ENCODE measurements at places on chromosomes 11 and 22.

DNA sequence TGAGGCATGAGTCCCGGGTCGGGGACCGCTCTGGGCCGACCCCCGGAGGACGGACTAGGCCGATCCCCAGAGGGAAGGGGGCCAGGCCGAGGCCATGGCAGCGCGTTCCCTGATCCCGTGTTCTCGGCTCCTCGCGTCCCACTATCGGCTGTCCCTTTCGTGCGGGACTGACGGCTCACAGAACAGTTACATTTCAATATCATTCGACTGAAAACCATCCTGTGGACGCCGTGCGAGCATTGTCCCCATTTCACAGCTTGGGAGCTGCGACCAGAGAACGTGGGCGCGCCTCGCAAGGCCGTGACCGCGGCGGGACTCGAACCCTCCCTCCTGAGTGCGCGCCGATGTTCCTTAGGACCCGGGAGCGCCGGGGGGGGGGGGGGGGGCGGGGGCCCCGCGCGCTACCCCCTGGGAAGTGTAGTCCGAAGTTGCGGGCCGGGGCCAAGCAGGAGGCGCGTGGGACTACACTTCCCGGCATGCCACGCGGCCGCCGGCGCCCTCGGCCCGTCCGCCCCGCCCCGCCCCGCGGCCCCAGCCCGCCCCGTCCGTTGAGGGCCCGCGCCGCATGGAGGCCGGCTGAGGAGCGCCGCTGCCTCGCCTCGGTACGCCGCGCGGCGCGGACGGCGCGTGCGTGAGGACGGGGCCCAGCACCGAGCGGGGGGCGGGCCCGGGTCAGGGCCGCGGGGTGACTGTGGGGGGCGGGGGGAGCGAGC lies at the start of gene TRABD:
TRABD (plus strand) TSS at position 539 of the 713 bp plus-strand sequence. CDS start 7,148 bp downstream, outside the sequence.
- DNase-seq: peak; percentile 72

- no peak for DNase-seq
These were observed 28.0 kb downstream of the CHID1 start for GRCh38 chr11:882596-882995.

- no peak for DNase-seq
These were observed 174.5 kb upstream of the NTM start for GRCh38 chr11:131195661-131196517.

DNA sequence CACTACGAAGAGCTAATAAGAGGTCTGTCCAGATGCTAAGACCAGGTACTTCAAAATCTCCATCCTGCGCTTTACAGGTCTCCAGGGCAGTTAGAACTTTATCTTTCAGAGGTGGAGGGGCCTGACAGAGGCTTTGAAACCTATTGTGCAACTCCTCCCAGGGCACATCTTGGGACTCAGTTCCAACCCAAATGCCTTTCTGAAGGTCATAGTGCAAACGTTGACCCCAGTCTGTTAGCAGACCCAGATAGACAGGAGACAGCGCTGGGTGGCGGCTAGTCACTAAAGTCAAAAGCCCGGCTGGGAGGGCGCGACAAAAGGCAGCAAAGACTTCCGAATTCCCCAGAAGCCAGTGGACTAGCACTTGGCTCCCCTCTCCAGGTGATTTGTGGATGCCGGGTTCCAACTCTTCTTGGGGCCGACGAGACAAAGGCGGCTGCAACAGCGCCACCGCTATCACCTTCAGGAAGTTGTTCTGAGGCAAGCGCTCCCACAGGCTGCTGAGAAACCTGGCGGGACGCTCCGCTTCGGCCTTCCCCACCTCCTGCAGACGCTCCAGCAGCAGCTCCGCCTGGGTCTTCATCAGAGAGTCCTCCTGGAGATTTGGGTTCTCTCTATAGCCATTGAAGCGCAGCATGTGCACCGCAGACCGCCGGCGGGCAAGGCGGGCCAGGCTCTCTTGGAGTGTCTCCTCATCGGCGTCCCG lies 728 bp downstream of the FANCF start:
- DNase-seq: peak; percentile 50

DNA sequence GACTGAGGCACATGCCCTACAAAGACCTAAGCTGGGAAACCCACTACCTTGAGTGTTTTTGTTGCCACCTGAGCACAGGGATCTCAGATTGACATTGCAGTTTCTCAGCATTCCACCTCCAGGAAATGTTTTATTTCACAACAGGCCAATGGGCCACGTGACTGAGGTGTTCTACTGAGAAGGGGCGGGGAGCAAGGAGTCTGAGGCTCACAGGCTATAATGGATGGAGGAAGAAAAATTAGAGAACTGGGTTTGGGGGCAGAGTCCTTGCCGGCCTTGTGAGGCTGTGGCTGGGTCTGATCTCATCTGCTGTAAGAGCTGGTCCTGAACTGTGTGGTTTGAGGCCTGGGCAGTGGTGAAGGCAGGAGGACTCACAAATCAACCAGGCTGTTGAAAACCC lies 40.7 kb downstream of the ZNF202 start:
- DNase-seq: no peak

DNA sequence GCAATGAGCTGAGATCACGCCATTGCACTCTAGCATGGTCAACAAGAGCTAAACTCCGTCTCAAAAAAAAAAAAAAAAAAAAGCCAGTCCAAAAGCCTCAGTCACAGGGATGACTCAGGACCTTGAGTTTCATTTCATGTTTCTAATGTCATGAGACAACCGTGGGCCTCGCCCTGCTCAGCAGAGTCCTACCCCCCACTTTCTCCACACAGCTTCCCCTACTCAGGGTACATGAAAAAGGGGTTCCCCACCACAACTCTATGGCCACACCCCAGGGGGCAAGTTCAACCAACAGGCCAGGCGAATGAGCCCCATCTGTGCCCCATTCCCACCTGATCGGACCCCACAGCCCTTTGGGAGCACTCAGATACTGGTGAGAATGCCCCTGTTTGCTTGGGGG lies 24.3 kb upstream of the ADA2 start:
- DNase-seq: no peak

DNA sequence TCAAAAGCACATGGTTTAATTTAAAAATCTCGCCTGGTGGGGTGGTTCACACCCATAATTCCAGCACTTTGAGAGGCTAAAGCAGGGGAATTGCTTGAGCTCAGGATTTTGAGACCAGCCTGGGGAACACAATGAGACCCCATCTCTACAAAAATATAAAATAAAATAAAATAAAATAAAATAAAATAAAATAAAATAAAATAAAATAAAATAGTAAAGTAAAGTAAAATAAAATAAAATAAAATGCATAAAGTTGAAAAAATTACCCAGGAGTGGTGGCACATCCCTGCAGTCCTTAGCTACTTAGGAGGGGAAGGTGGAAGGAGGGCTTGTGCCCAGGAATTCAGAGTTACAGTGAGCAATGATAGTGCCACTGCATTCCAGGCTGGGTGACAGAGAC lies 88.7 kb upstream of the MS4A8 start:
- DNase-seq: no peak

GRCh38 chr11:35242412-35243242 lies 103.7 kb downstream of the CD44 start:
- no peak for DNase-seq

- DNase-seq: no peak
These were observed 240.9 kb upstream of the CADM1 start for GRCh38 chr11:115745066-115745465.

DNA sequence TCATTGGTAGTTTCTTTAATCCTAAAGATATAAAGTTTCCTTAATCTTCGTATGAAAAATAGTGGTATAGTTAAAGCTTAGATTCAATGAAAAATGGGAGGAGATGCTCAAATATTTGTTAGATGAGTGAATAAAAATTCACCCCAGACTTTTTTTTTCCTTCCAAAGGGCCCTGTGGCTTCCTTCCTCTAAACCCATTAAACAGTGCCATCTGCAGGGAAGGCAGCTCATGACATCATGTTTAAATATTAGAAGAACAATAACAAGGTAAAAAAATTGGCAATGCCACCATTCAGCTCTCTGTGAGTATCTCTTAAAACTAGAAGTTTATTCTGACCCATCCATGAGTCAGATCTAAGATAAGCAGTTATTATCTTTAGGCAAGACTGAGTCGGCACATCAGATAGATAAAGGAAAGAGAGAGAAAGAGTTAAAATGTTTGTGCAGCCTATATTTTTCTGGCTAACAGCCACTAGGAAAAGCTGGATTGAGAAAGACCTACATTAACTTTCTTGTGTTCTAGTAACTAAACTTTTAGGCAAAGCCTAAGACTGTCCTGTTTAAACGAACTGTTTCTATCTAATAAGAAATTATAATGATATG lies 19.1 kb upstream of the OOSP1 start:
- DNase-seq: no peak

DNA sequence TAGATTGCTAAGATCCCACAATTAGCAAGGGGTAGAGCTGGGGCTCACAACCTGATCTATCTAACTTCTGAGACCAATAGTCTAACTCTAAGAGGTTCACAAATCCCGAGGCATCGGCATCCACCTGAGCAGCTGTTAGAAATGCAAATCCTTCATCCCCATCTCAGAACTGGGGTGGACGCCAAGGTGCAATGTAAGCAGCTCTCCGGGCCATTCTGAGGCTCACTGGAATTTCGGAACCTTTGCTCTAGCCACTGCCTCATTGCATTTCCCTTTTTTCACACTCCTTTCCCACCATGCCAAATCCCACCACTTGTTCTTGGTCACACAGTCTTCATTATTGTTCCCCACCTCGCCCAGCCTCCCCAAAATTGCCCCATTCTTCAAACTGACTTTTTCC lies 29.8 kb downstream of the MAML2 start:
- DNase-seq: no peak

- DNase-seq: no peak
These were observed 235.6 kb upstream of the NCAM1 start for GRCh38 chr11:112725636-112726035.

DNA sequence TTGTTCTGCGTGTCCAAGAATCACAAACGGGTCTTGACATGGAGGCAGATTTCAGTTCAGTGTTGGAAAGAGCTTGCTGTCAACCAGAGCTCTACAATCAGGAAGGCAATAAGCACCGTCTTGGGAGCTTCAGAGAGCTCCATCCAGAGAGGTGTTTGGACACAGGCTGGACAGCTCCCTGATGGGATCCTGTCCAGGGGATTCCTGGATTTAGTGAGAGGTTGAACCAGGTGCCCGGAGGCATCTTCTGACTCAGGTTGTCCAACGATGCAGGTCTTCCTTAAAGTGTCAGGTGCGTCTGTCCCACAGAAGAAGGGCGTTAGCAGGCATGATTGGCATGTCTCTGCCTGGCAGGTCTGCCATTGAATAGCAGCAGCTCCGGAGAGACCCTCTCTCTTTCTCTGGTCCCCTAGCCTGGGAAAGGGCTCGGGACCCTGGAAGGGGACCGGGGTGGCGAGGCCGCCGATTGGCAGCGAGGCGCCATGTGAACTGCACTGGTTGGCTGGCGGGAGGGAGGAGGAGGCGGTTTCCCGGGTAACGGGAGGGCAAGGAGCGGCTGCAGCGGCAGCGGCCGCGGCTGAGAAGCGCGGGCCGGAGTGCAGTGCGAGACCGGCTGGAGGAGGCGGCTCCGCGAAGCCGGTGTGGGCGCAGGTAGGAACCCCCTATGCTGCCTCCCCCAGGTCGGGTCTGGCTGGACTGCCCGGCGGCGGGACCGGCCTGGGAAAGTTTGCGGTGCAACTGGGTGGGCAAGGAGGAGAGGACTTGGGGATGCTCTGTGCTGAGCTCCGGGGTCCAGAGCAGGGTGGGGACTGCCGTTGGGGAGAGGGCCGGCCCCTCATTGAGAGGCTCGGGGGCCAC lies 104.1 kb upstream of the E2F8 start:
- DNase-seq: no peak

DNA sequence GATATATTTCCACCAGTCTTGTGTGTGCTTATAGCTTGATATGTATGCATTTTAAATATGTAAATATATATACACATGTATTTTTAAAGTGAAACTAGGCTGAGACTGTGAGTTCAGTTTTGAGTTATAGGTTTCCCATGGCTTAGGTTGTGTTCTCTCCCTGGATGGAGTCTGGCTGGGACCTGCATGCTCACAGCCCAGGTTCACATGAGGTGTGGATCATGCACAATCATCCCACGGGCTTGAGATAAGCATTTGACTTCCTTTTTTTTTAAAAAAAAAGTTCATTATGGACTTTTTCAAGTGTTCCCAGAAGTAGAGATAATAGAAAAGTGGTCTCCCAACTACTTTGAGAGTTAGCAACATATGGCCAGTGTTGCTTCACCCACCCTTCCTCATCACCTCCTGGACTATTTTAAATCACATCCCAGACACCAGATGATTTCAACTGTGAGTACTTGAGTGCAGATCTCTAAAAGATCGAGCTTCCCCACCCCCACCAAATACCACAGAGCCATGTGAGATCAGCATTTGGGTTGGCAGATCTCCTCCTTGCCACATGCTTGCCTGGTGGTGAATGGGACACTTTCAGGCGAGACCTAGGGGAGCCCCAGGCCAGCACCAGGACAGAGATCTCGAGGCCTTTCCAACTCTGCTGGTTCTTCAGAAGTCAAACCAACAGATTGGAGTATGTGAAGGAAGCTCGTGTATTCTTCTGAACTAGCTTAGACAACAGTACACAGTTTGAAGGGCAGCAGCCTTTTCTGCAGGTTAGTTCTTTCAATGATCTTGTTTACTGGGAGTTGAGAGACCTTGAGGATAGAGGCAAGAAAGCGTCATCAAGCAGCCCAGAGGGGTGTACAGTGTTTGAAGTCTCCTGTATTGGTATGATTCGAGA lies 15.9 kb downstream of the MED15 start:
- no peak for DNase-seq

GRCh38 chr11:95989076-95989605 lies 65.2 kb upstream of the MTMR2 start:
- no peak for DNase-seq

GRCh38 chr11:109957601-109958000 lies 135.6 kb upstream of the ZC3H12C start:
- no peak for DNase-seq

DNA sequence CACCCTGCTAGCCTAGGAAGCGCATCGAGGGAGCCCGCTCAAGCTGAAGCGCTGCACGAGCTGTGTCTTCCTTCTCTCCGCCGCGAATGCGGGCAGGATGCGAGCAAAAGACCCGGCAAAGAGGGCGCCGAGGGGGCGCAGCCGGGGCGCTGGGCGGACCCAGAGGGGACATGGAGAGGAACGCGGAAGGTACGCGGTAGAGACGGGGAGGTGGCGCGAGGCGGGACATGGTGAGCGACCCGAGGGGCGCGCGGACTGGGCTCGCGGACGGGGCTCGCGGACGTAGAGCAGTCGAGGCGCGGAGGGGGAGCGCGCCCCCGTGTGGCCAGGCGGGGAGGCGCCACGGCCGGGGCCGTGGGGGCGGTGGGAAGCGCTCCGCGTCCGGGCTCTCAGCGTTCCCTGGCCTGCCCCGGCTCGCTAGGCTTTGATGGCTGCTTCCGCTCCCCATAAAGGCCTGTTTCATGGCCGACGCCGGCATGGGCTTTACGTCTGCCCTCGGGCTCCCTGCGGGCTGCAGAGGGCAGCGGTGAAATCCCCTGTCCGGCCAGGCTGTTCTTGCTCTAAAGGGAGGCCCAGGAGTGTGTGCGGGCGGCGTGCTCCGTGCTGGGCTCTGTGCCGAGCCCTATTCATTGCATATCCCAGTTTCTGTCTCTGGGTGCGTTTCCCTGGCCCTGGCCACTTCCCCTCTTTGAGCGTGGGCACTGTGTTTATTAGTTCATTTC lies 31.2 kb upstream of the TRIM29 start:
- peak; percentile 53 for DNase-seq

- peak; percentile 94 for DNase-seq
These were observed at the start of gene TFIP11 for GRCh38 chr22:26512149-26512793. Gene TFIP11, minus strand, starts transcription at chr22:26512473. Its CDS starts 2,201 bp downstream, at chr22:26510272.

Measured in stimulated activated CD4-positive, alpha-beta T cell treated with anti-CD3 and anti-CD28 coated beads, Interleukin-12 subunit alpha, Interleukin-12 subunit beta, amount 100 ng/mL, for 24 hours (primary cell).